ENCODE measurements at places on chromosomes 2 and 18.

DNA sequence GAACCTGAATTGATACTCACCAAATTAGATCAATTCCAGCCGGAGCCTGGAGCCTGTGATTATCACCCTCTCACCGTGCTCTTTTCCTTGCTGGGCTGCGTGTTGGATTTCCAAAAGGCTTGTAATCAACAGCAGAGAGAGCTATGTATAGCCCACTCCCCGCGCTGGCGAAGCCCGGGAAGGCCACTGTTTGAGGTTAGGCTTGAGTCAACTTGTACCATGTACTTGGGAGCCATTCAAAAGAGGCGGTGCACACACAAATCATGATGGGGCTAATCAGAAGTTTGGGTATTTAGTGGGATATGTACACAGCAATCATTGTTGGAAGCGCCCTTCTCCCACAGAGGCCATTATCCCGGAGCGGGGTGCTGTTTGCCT is 151.6 kb downstream of the GLI2 start:
- no peak for DNase-seq

GRCh38 chr2:76427452-76427851 is 716.7 kb upstream of the GCFC2 start:
- no peak for DNase-seq

- no peak for DNase-seq
Measured at GRCh38 chr2:81481994-81482368, 1177.4 kb upstream of the LRRTM1 start.

GRCh38 chr2:38215522-38215921 is 139.6 kb upstream of the CYP1B1 start:
- DNase-seq, result no peak

DNA sequence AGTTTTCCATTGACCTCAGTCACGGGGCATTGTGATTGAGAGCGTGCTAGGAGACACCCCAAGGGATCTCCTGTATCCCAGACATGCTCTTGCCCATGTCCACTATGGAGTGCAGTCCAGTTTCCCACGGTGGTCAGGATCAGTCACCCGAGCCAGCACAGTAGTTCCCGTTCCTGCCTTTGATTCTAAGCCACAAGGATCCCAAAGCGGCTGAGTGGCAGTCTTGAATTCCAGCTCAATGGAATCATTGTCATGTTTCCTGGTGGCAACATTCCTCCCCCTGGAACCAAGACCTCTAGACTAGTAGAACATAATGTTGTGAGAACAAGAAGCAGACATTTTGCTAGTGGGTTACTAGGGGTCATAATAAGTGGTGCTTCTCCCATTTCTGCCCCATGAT is 154.3 kb downstream of the SEPTIN10 start:
- DNase-seq, result no peak

DNA sequence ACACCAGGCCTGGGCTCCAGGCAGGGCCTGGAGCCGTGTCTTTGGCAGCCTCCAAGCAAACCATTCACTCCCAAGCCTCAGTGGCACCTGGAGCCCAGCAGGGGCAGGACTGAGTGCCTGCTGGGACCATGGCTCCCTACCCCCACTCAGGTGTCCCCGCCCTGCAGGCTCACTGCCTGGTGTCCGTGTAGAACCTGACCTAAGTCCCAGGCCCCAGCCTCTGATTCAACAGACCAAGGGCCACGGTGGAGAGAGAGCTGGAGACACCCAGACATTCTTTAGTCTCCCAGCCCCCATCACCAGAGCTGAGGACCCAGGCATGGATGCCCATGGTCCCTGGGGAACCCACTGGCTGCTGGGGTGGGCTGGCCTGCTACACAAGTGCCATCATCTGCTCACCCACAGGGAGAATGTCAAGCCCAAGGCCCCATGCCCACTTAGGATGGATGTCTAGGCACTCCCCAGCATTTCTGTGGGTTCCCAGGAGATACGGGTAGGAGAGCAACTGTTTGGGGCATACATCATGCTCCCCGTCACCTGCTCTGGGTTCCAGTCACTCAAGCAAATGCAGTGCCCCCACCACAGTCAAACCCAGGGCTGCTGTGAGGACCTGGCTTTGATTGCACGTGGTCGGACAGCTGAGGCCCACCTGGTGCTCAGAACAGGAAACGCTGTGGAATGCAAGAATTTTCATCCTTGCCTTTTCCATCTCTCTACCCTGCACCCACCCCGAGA is 42.9 kb upstream of the ATG16L1 start:
- no peak for DNase-seq

GRCh38 chr18:25223211-25223610 is 128.8 kb downstream of the ZNF521 start:
- DNase-seq, result no peak

DNA sequence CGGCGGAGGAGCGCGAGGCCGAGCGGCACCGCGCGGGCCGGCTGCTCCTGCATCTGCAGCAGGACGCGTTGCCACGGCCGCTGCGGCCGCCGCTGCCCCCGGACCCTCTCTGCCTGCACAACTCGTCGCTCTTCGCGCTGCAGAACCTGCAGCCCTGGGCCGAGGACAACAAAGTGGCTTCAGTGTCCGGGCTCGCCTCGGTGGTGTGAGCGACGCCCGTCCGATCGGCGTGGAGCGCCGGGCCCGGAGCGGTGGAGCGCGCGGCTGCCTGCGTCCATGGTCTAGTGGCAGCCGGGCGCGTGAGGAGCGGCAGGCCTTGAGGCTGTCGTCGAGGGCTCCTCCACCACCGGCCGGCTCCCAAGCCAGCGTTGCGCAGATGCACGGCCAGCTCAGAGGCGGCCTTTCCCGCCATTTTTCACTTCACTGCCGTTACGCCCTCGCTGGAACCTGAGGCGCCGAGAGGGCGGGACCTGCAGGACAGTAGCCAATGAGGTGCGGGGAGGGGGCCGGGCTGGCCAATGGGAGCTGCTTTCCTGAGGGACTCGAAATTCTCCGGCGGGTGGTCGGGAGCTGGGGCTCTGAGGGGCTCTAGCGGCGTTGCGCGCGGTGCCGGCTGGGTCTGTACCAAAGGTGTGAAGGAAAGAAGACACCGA is 1.9 kb downstream of the TLX2 start:
- DNase-seq, result no peak

DNA sequence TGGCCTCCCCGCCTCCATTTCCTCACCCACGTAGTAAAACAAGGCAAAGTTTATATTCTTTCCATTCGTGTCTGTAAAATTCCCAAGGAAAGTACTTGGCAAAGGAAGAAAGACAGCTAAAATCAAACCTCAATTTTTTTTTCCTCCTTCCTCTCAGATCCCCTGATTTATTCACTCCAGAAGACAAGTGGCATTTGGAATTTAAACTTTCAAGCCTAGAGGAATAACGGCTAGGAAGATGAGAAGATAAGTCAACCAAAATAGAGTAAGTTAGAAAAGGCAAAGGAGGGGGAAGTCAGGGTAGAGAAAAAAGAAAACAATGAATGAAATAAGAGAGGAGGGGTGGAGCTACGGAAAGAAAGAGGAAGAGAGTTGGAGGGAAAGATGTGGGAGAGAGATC is 198.9 kb upstream of the PIK3C3 start:
- no peak for DNase-seq

- no peak for DNase-seq
Measured at GRCh38 chr2:233497692-233498091, 68.9 kb downstream of the USP40 start.

Data from DMS79 (cell line).